ENCODE measurements at places on chromosomes 16 and 17.
A peak's percentile ranks its signal among the peaks of the same experiment; 100 is the strongest.

- DNase-seq = peak; percentile 14
Observed at GRCh38 chr17:13597723-13598347, 3.9 kb downstream of the HS3ST3A1 start.

GRCh38 chr17:79033741-79034501, 10.0 kb downstream of the C1QTNF1 start:
- DNase-seq = peak; percentile 31

GRCh38 chr16:75787440-75787839, 61.1 kb upstream of the CPHXL start:
- no peak for DNase-seq

DNA sequence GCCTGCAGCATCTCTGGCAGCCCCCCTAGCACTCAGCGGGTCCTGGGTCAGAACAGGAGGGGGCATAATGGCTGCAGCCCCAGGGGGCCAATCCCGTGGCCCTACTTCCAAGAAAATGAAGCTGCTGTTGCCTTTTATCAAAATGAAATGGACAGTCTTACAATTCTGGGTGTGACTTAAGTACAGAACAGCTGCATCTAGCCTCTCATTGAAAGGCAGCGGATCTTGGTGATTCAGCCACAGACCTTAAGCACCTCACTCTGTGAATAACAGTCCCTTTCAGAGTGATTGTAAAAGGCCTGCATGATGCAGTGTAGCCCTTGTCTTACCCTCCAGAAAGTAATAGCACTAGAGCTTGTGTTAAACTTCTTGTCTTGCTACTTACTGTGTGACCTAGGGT, 11.5 kb upstream of the UMOD start:
- no peak for DNase-seq

DNA sequence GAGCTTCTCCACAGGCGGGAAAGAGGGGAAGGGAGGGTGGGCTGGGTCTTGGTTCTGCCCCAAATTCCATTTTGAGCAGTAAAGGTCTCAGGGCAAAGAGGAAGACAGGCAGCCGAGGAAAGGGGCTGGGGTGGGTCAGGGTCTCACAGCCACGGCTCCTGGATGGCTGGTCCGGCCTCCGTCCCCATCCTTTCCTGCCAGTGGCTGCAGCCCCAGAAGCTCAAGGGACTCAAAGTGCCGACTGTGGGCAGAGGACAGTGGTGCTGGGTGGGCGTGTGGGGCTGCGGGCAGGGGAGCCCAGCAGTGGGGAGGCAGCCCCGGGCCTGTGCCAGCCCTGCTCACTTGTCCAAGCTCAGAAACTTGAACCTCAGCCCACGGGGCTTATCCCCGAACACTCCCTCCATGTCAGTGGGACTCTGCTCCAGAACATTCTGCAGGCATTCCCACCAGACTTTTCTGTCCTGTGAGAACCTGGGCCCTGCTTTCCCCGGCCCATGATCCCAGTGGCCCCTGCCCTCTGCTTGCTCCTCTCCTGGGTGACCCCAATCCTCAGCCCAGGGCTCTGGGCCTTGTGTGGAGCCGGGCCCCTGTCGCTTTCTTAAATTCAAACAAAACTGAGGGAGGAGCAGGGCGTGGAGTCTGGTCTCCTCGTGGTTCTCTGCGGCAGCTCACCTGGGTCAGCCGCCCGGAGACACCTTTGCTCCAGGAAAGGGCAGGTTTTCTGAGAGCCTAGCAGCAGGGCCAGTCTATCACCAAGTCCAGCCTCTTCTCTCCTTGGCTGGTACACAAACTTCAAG, 117.8 kb upstream of the METRNL start:
- DNase-seq = no peak

Measured in HAP-1 (cell line).